Sigmoid colon (tissue), 7 donors: ENCODE measurements at places on chromosomes 3 and 15. TPM values are rescaled to one million over a fixed set of nuclear protein-coding genes. Genes with fewer than 3 reads are reported as not detected.

The DAG1 gene
- total RNA-seq: 68.1 TPM

The ALG1L2 gene
- not detected for total RNA-seq

The GPR62 gene
- not detected for total RNA-seq

The CHST2 gene
- total RNA-seq: 4.4 TPM

The LMAN1L gene
- total RNA-seq: 1.8 TPM

The RTP1 gene
- total RNA-seq: not detected

GRCh38 chr15:80693682-80694610 is 1.2 kb upstream of the ABHD17C start:
- no peak for DNase-seq

- DNase-seq: no peak
Observed at GRCh38 chr3:43260412-43260811, 25.9 kb upstream of the SNRK start.

- no peak for DNase-seq
Observed at GRCh38 chr15:37040072-37040742, 60.1 kb downstream of the MEIS2 start.

GRCh38 chr3:126402666-126403302 is 8.1 kb downstream of the CFAP100 start:
- DNase-seq: peak; percentile 57

DNA sequence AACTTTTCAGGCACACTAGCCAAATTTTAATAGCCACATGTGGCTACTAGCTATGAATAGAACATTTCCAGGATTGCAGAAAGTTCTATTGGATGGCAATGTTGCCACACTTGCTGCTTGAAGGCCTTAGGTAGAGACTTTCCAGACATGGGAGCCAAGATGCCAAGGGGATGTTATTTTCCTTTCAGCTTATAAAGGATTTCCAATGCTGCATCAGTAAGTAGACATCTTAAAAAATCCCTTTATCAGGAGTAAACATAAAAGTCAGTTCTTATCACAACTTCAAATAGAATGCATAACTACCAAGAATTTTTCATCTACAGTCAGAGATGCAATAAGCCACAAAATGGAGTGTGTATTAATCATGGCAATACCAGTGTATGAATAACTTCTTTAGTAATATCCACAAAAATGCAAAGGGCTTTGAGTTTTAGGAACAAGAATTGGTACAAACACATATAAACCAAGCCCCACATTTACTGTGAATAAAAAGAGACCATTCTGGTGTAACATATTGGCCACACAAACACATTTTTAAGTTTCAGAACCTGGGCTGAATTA is 457.1 kb upstream of the ADAMTS9 start:
- DNase-seq: no peak

- DNase-seq: no peak
Observed at GRCh38 chr3:167066977-167067786, 312.9 kb downstream of the ZBBX start.

DNA sequence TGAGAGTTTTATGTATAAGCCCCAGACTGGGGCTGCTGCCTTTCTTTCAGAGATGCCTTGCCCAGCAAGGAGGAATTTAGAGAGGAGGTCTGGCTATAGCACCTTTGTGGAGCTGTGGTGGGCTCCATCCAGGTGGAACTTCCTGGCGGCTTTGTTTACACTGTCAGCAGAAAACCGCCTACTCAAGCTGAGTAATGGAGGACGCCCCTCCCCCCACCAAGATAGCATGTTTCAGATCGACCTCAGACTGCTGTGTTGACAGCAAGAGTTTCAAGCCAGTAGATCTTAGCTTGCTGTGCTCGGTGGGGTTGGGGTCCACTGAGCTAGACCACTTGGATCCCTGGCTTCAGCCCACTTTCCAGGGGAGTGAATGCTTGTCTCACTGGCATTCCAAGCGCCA is 155.6 kb downstream of the STXBP5L start:
- no peak for DNase-seq

DNA sequence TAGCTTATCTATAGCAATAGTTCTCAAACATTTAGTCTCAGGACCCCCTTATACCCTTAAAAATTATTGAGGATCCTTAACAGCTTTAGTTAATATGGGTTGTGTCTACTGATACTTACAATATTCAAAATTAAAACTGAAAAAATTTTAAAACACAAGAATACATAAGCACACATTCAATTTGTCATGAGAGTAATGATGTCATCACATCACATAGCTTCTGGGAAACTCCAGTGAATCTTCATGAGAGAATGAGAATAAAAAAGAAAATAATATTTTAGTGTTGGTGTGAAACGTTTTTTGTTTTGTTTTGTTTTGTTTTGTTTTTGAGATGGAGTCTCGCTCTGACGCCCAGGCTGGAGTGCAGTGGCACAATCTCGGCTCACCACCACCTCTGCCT is 25.2 kb upstream of the ACP3 start:
- DNase-seq: no peak
